GM04504 (cell line): ENCODE measurements at places on chromosomes 6 and 20.

DNA sequence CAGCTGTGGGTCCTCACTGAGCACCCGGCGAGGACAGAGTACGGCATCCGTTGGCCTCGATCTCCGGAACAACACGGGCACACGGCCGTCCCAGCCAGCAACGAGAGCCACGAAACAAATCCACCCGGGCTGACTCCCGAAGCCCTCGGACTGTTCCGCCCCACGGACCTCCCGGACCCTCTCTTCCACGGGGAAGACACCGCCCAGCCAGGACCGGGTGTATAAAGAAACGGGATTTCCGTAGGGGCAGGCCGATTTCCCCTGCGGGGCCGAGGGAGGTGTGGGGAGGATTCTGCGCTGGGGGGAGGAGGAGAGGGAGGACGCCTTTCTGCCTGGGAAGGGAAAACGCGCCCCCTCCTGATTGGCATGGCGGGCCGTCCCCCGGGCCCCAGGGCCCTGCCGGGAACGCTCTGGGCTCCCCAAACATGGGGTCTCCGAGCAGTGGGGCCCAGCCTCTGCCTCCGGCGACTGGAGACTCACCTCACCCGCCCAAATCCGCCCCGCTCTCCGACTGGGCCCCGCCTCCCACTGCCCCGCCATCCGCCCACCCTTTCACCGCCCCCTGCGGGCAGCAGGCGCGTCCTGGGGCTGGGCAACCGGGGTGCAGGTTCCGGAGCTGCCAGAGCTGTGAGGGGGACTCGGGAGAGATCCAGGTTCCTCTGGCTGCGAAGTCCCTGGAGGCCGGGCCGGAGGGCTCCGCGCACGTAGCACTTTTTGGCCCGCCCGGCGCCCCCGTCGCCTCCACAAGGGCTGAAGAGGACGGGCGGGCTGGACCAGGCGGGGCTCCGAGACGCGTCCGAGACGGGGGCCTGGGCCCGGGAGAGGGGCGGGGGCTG is 679 bp upstream of the PPDPF start:
- DNase-seq, result no peak

GRCh38 chr6:140590641-140591040 is 1216.2 kb upstream of the CITED2 start:
- no peak for DNase-seq

- DNase-seq, result no peak
Measured at GRCh38 chr6:30031381-30031780, 29.7 kb upstream of the POLR1H start.

- no peak for DNase-seq
Measured at GRCh38 chr6:36309203-36309602, 27.5 kb downstream of the BNIP5 start.

DNA sequence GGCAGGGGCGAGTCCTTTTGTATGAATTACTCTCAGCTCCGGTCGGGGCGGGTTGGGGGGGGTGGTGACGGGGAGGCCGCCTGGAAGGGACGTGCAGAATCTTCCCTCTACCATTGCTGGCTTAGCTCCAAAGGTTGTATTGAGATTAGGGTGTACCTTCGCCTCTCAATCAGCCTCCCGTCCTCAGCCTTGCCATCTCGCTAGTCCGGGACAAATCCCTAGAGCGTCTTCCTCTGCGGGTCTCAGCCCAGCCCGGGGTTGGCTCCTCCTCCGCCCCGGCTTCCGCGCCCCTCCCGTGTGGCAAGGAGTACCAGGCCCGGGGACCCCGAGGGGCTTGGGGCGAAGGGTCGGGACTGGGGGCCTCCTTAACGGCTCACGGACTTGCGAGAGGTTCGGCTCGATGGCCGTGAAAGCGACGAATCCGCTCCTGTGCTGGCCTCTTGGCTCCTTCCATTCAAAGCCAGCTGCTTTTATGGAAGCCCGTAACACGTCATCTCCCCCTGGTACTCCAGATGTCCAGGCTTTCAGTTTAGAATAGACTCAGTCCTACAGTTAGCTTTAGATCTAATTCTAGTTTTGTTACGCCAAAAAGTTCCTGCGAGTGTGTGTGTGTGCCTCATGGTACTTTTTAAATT is 636 bp upstream of the EEF1A1 start:
- peak; percentile 80 for DNase-seq

DNA sequence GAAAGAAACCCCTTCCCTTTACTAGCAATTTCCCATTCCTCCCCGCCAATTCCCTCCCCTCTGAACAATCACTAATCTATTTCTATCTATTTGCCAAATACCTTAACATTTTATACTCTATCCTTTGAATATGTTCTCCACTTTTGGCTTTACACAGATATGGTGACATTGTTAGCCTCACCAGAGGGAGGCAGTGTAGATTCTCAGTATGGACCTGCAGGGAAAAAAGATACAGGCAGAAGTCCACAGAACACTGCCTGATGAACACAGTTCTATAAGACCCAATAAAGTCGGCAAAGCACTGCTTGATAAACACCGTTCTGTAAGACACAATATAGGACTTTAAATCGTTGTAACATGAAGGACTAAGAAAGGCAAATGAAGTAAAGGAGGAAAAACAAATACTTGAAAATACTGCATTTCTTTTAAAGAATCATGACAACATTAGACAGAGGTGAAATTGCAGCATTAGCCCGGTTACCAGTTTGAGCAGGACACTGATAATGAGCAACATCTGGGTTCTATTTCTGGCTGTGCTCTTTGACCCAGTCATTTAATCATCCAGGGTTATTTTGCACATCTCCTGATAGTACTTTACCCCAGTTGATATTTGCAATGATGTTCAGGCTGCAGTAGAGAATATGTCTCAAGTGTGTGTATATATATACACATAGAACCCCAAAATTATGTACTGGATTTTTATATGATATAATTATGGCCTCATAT is 296.8 kb downstream of the UTRN start:
- DNase-seq, result no peak

DNA sequence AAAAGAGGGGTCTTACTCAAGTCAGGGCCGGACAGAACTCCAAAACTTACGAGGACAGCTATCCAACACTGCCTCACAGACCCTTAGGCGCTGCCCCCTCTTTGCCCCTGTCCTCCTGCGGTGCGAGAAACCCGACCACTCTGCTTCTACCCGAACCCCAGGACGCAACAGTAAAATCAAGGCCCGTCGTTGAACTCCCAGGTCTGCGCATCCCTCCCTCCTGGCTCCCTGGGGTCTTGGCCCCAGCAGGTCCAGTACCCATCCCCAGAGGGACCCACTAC is 6.4 kb downstream of the OLIG3 start:
- no peak for DNase-seq

- DNase-seq, result no peak
Measured at GRCh38 chr6:51028276-51028675, 209.6 kb downstream of the TFAP2B start.

GRCh38 chr20:22836877-22837276 is 198.2 kb upstream of the SSTR4 start:
- DNase-seq, result no peak

DNA sequence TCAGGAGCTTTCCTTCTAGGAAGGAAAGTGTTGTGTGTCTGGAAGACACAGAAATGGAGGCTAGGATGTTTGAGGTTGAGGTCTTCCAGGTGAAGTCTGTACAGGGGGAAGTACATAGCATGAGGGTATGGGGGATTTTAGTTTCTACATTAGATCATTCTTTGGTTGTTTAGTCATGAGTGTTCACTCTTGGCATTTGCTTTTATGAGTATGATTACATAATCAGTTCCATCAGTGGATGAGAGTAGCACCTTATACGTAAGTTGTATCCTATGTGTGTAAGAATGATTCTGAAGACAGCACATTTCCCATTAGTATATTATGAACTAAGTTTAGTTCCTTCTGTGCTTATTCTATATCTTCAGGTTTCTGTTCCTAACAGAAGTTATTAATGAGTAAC is 1.9 kb downstream of the CDYL start:
- no peak for DNase-seq

- peak; percentile 65 for DNase-seq
Measured at GRCh38 chr20:37907677-37908401, 4.9 kb downstream of the VSTM2L start.

GRCh38 chr20:19137641-19138040 is 74.8 kb upstream of the SLC24A3 start:
- DNase-seq, result no peak

GRCh38 chr6:129694036-129694435 is 15.9 kb downstream of the ARHGAP18 start:
- no peak for DNase-seq

- peak; percentile 17 for DNase-seq
Measured at GRCh38 chr6:127550403-127550802, 26.6 kb upstream of the C6orf58 start.

DNA sequence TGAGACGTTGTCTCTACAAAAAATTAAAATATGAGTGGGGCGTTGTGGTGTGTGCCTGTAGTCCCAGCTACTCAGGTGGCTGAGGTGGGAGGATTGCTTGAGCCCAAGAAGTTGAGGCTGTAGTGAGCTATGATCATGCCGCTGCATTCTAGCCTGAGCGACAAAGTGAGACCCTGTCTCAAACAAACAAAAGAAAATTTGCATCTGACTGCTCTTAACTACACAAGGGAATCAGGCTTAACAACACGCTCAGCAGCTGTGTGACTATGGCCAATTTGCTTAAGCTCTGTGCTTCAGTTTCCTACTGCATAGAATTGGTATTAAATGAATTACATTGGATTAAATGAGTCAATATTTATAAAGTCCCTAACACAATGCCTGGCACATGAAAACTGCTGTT is 24.3 kb upstream of the MRPS10 start:
- no peak for DNase-seq

- no peak for DNase-seq
Measured at GRCh38 chr6:509676-510075, 118.1 kb downstream of the IRF4 start.

DNA sequence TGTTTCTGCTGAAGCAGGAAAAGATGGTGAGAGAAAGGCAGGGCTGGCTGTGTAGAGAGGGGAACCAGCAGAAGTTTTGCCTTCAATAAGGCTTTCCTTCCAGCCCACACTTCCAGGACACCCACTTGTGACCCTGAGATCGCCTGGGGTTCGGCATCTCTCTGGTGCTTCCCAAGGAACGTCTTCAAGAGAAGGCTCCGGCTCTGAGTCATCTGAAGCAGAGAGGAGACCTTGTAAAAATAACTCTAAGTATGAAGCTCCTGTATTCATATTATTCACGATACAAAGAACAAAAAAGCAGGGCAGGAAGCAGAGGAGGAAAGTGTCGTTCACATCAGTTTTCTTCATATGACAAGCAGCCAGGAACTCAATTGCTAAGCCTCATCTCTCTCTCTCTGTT is 95.4 kb upstream of the MRPS10 start:
- no peak for DNase-seq

DNA sequence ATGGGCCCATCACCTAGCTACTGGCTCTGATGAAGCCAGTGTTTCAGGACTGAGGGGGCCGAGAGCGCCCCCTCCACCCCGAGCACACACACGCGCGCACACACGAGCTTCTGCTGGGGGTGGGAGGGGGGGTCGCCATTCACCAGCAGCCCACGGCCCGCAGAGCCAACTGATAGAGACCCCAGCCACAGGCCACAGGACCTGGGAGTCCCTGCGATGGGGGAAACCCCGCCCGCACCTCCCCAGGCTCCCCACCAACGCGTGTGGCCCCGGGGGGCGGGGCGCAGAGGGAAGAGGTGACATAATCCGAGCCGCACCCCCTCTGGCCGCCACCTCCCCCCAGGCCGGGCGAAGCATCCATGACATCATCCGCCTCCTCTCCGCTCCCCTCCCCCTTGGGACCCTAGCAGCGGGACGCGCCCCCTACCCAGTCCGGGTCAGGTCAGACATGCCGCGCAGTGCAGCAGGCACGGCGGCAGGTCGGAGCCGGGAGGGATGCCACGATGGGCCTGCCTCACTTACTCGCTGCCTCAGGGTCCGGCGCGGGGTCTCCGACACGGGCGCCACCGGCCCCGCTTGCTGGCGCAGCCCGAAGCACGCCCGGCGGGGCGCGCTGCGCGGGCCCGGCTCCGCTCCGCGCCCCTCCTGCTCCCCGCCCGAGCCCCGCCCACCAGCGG is at the start of gene LZTS3:
Gene LZTS3 (minus strand): TSS at position 617 of the 677 bp plus-strand sequence. CDS start 6,386 bp downstream, outside the sequence.
- no peak for DNase-seq

DNA sequence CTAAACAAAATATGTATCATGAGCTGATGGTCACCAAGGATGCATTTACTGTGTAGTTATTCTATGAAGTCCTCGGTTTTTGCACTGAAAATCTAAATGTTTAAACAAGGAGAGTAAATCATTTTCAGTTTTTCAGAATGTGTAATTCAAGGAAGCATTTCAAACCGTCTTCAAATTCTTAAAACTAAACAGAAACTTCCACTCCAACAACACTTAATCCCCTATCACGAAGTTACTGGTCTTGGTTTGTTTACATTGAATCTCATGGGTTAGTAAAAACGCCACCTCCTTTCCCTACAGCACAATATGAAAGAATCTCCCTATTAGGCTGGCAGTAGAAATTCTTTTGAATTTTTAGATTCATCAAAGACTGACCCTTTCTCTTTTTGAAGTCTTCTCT is 192.9 kb downstream of the AIG1 start:
- DNase-seq, result no peak

GRCh38 chr6:79544299-79544927 is 7.2 kb upstream of the LCA5 start:
- DNase-seq, result no peak

- no peak for DNase-seq
Measured at GRCh38 chr6:158347335-158347734, 35.1 kb downstream of the TULP4 start.

DNA sequence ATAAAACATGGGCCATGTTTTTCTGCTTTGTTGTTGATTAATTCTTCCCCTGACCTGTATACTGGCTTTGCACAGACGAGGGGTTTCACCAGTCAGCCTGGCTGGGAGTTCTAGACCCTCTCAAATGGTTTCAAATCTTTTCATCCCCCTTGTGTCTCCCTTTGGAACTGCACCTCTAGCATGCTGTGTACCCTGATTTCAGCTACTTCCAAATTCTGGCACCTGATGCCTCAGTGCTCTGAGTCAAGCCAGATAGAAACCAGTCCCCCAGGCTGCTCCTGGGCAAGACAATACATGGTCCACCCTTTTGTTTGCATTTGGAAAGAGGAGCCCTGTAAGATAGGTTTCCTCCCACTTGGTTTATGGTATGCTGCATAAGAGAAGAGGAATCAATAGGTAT is 290.2 kb downstream of the BTBD3 start:
- no peak for DNase-seq

DNA sequence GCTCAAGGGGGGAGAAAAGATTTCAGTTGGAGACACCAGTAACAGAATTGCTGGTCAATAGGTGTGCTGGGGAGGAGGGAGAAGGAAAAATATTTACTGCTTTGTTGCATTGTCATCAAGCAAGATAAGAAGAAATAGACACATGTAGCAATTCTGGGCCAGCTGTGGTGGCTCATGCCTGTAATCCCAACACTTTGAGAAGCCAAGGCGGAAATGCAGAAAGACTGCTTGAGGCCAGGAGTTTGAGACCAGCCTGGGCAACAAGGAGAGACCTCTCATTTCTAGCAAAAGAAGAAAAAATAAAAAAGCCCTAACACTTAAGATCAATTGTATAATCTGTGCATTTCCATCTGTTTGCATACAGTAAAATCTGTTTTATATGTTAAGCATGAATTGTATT is 126.6 kb downstream of the ZFP64 start:
- no peak for DNase-seq

DNA sequence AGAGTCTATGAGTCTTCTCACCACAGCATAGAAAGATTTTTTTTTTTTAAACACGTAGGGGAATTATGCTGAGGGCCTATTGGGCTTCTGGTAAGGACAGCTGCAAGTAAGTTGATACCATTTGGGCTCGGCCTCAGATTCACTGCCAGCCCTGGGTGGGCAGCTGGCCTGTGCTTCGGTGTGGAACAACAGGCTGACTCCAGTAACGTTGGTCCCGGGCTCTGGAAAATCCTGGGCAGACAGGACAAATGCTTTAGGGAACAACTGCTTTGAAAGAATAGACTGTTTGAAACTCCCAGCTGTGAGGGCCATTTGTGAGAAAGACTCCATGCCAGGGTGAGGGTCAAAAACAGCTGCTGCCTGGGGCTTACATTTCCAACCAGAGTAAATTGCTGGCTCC is 366.5 kb downstream of the QKI start:
- DNase-seq, result no peak
